Activated T-cell treated with anti-CD3 and anti-CD28 coated beads, Interleukin-2, amount 50 U/mL, for 24 hours (primary cell): ENCODE measurements at places on chromosomes 12 and 14.

- no peak for DNase-seq
- H3K4me1 ChIP-seq = peaks cover 37% of the 10 kb centered on the region
- H3K27ac ChIP-seq = peak overlapping the region; percentile 100
- H3K27me3 ChIP-seq = no peaks in the 10 kb centered on the region
- no peaks in the 10 kb centered on the region for H3K36me3 ChIP-seq
- no peak overlapping the region for H3K4me3 ChIP-seq
Measured at GRCh38 chr12:19430988-19431387, 8.3 kb upstream of the AEBP2 start.

DNA sequence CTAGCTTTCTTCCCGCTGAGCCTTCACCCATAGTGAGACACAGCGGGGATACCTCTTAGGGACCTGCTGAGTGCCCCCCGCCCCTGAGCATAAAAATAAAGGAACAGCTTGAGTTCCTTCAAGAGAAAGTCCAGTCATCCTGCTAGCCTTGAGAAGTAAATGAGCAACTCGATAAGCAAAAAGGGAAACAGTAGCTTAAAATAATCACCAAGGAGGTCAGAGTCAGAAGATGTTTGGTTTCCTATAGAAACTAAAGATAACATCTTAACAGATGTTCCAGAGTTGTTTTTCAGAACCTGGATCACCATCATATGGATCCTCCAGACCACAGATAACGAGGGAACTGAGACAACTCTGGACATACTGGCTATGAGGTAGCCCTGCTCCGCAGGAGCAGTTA lies 94.0 kb downstream of the BCAT1 start:
- no peak overlapping the region for H3K4me3 ChIP-seq
- H3K27me3 ChIP-seq = peaks cover 15% of the 10 kb centered on the region
- peaks cover 34% of the 10 kb centered on the region for H3K4me1 ChIP-seq
- peaks cover 6% of the 10 kb centered on the region for H3K36me3 ChIP-seq
- no peak overlapping the region for H3K27ac ChIP-seq

- peak overlapping the region; percentile 96 for H3K27ac ChIP-seq
- DNase-seq = peak; percentile 84
- H3K27me3 ChIP-seq = no peaks in the 10 kb centered on the region
- H3K36me3 ChIP-seq = peaks cover 25% of the 10 kb centered on the region
- peak overlapping the region; percentile 89 for H3K4me3 ChIP-seq
Measured at GRCh38 chr12:53219956-53220693, 11.9 kb downstream of the RARG start.

DNA sequence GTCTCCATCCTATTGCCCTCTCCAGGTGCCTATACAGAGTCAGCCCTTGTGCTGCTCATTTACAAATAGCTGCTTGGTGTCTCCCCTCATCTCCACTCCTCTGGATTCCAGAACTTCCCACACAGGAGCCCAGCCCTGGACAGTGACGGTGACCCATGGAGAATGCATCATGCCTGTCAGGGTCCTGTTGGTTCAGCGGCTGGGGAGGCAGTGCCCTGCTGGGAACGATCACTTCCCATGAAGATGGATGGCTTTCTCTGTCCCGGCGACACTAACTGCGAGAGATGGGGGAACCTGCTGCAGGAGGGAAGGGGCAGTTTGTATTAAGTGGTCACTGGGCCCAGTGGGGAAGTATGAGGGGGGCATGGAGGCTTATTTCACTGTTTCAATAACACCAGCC lies 395.0 kb upstream of the TBX3 start:
- no peak for DNase-seq
- H3K4me1 ChIP-seq = no peaks in the 10 kb centered on the region
- H3K36me3 ChIP-seq = no peaks in the 10 kb centered on the region
- no peaks in the 10 kb centered on the region for H3K27me3 ChIP-seq
- H3K4me3 ChIP-seq = no peak overlapping the region
- H3K27ac ChIP-seq = no peak overlapping the region

DNA sequence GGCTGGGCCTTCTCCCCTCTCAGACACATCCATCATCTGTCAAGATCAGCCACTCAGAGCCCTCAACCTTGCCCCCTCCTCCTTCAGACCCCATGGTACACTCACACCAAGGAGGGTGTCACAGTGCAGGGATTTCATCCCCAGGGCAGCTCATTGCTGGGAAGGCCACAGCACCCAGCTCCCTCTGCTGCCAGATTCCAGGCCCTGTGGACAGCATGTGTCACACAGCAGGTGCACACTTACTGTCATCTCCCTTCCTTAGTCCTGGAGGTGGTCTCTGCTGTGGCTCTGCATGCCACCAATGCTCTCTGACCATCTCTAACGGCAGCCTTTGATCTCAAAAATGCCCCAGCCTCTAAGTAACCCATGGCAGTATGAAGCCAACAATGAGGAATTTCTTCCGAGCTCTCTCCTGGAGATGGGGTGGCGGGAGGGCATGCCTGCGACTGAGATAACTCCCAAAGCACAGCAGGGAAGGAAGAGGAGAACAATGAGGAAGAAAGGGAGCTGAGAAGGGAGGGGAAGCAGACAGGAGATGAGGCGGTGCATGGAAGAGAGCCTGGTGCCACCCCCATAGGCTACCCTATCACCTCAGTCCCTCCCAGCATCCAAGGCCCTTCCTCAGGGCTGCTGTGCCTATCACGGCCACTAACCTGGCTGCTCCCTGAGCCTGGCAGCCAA lies 101.0 kb downstream of the SINHCAF start:
- no peak for DNase-seq
- no peaks in the 10 kb centered on the region for H3K4me1 ChIP-seq
- no peaks in the 10 kb centered on the region for H3K27me3 ChIP-seq
- no peak overlapping the region for H3K4me3 ChIP-seq
- H3K27ac ChIP-seq = no peak overlapping the region
- H3K36me3 ChIP-seq = no peaks in the 10 kb centered on the region

- H3K4me3 ChIP-seq = no peak overlapping the region
- DNase-seq = no peak
- H3K27ac ChIP-seq = no peak overlapping the region
- no peaks in the 10 kb centered on the region for H3K27me3 ChIP-seq
- no peaks in the 10 kb centered on the region for H3K4me1 ChIP-seq
Measured at GRCh38 chr14:35897616-35898111, 71.5 kb downstream of the BRMS1L start.

DNA sequence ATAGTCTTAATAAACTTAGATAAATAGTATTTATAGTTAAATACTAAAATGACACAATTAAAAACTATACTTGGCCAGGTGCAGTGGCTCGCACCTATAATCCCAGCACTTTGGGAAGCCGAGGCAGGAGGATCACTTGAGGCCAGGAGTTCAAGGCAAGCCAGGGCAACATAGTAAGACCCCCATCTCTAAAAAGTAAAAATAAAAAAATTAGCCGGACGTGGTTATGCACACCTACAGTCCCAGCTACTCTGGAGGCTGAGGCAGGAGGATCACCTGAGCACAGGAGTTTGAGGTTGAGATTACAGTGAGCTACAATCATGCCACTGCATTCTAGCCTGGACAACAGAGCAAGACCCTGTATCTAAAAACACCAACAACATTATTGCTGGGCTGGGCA lies 16.0 kb downstream of the CINP start:
- no peak overlapping the region for H3K27ac ChIP-seq
- DNase-seq = no peak

- no peaks in the 10 kb centered on the region for H3K36me3 ChIP-seq
- no peak for DNase-seq
- H3K4me1 ChIP-seq = no peaks in the 10 kb centered on the region
- no peak overlapping the region for H3K27ac ChIP-seq
Measured at GRCh38 chr12:81330480-81330879, 252.6 kb downstream of the ACSS3 start.

GRCh38 chr14:76776428-76777251 lies 15.4 kb downstream of the VASH1 start:
- no peak overlapping the region for H3K4me3 ChIP-seq
- H3K4me1 ChIP-seq = peaks cover 13% of the 10 kb centered on the region
- H3K36me3 ChIP-seq = peaks cover 16% of the 10 kb centered on the region
- no peak overlapping the region for H3K27ac ChIP-seq

- no peak for DNase-seq
- no peak overlapping the region for H3K4me3 ChIP-seq
- no peaks in the 10 kb centered on the region for H3K36me3 ChIP-seq
Measured at GRCh38 chr14:25520821-25521220, 470.9 kb upstream of the STXBP6 start.

DNA sequence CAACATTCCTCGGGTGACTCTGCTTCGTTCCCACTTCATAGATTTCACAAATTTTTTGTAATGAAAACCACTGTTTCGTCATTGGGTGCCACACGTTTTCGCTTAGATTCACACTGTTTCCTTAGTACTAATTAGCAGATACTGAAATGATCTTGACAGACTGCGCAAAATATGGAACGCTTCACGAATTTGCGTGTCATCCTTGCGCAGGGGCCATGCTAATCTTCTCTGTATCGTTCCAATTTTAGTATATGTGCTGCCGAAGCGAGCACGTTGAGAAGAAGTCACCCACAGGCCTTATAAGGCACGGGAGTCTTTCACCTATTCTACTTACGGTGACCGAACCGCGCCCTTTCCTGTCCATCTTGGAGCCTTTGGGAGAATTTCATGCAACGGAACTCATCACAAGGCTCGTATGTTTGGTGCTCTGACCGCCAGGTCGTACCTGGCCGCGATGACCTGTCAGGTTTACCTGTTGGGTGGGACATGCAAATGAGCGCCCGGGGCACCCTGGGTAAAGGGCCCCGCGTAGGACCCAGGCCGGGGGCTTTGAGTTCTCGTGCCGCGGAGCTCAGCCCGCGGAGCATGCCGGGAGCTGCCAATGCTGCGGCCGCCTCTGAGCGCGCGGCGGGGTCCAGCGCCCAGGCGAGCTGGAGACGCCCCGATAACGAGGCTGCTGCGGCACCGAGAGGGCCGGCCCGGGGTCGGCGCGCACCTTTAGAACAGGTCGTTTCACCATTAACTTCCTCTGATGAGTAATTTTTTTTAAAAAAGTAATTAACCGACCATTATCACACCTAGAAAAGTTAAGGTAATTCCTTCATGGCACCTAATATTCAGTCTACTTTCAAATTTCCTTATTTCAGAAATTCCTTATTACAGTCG lies at the start of gene RNU6-8:
RNU6-8 (minus strand) TSS at position 272 of the 885 bp plus-strand sequence.
- peak within 1 kb of the TSS; percentile 100 for H3K27ac ChIP-seq
- H3K27me3 ChIP-seq = no peaks in the 10 kb centered on the region
- peaks cover 55% of the 10 kb centered on the region for H3K4me1 ChIP-seq
- peak within 1 kb of the TSS; percentile 82 for H3K4me3 ChIP-seq

- no peak overlapping the region for H3K4me3 ChIP-seq
- no peak for DNase-seq
- H3K4me1 ChIP-seq = peaks cover 32% of the 10 kb centered on the region
- peak overlapping the region; percentile 78 for H3K27ac ChIP-seq
- peaks cover 18% of the 10 kb centered on the region for H3K27me3 ChIP-seq
Measured at GRCh38 chr12:90280033-90280432, 571.4 kb upstream of the ATP2B1 start.

GRCh38 chr12:88237954-88238353 lies 95.8 kb downstream of the TMTC3 start:
- H3K36me3 ChIP-seq = peaks cover 7% of the 10 kb centered on the region
- no peaks in the 10 kb centered on the region for H3K27me3 ChIP-seq
- H3K4me3 ChIP-seq = peak overlapping the region; percentile 6
- no peak for DNase-seq
- H3K4me1 ChIP-seq = peaks cover 59% of the 10 kb centered on the region

DNA sequence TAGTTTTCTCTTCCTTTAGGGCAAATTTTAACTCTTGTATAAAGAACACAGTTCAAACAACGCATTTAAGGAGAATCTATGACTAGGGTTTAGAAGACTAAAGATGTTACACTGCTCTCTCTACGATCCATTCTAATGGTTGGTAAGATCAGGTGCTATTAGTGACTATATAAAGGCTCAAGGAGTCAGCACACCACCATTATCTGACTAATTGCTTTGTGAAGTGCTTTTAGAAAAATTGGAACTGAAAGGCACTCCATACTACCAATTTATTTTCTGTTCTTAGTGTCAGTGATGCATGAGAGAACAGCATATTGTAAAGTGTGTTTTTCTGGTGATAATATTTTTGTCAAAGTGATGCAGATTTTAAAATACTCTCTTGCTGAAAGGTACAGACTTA lies 136.8 kb downstream of the SYT1 start:
- no peak overlapping the region for H3K27ac ChIP-seq
- no peak overlapping the region for H3K4me3 ChIP-seq
- no peaks in the 10 kb centered on the region for H3K36me3 ChIP-seq
- H3K4me1 ChIP-seq = no peaks in the 10 kb centered on the region

DNA sequence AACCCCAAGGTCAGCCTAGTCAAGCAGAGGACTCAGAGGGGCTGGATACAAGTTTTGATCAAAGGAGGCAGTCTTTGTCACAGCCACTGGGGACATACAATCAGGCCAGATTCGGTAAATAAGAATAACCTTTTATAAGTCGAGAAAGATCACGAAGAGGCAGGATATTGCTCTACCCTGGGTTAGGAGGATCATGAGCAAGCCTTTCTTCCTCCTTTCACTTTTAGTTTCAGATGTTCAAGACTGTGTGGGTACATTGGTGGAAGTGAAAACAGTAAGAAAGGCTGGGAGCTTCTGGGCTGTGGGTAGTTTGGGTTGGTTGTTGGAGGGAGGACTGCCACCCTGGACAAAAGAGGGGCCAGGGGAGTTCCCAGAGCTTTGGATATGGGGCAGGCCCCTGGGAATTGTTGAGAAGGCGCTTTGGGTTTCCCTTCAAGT lies 127.7 kb downstream of the SNAPC1 start:
- peaks cover 7% of the 10 kb centered on the region for H3K27me3 ChIP-seq
- H3K27ac ChIP-seq = peak overlapping the region; percentile 86
- DNase-seq = peak; percentile 45
- H3K4me1 ChIP-seq = peaks cover 16% of the 10 kb centered on the region
- peak overlapping the region; percentile 8 for H3K4me3 ChIP-seq

DNA sequence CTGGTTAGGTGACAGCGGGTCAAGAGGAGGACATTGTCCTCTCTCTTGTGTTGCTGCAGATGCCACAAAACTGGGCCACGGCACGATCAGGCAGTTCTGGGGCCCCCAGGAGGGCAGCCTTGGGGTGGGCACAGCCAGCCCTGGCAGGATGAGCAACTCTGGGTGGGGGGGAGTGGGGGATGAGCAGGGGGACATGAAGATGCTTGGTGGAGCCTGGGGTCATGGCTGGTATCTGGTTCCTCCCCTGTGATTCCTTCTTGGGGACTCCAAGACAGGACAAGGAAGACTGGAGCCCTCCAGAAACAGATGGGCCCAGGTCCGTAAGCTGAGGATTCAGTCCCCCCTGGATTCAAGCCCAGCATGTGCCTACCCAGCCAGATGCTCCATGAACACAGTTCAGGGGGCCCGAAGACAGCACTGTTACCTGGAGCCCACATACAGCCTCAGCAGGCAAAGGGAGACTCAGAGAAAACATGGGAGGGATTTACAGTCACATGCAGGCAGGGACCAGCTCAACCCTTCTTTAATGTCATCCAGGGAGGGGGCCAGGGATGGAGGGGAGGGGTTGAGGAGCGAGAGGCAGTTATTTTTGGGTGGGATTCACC lies 10.4 kb downstream of the SERPINA1 start:
- peaks cover 11% of the 10 kb centered on the region for H3K27me3 ChIP-seq
- no peak overlapping the region for H3K27ac ChIP-seq
- no peaks in the 10 kb centered on the region for H3K4me1 ChIP-seq
- DNase-seq = no peak

GRCh38 chr14:44701563-44702263 lies 194.6 kb upstream of the FSCB start:
- H3K27me3 ChIP-seq = no peaks in the 10 kb centered on the region
- DNase-seq = no peak
- no peak overlapping the region for H3K27ac ChIP-seq
